ENCODE measurements at places on chromosomes 4 and X.

DNA sequence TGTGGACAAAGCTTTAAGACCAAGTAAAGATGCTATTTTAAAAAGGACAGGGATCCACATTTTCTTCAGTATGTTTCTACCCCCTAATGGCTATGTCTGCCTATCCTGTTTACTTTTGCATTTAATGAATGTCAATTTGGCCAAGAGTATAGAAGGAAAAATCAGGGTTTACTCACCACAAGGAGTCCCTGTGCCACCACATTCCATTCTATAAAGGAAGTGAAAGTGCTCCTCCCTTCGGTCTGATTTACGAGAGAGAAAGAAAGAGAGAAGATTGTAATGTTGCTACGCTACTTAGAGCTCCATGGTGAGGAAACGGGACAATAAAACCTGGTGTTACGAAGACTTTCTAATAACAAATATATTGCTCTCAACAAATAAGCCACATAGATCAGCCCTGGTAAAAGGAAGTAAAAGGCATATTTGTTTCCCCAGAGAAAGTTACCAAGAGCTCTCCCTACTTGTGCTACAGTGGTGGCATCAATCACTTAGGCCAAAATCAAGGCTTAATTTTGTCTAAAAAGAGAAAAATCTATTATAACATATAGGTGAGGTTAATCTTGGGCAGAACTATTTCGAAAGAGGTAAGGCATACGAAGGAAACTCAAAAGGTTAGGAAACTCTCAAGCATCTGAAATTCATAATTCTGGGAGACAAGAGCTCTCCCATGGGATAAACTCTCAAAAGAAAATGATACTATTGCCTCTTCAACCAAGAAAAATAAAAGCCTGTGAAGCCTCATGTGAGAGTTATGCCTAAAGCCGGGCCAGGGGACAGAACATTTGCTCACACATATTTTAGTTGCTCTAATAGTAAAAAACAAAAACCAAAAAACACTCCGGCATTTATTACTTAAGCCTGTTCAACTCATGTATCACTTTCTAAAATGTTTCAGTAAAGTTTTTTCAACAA lies 29.5 kb downstream of the TAPT1 start:
- no peak for DNase-seq

DNA sequence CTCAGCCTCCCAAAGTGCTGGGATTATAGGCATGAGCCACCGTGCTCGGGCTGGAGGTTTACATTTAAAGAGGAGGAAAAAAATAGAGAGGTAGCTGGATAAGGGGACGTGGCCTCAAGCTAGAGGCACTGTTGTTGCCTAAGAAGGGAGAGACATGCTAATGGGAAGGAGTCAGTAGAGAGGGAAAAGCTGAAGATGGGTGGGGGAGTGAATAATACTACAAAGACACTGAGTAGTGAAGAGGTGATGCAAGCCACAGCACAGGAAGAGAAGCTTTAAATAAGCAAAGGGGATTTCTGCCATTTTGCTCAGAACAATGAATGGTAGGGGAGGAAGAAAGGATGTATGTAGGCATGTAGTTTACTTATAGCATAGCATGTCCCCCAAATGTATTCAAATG lies 11.5 kb upstream of the AP1S2 start:
- DNase-seq, result no peak

- DNase-seq, result no peak
Measured at GRCh38 chrX:22110729-22111494, 78.8 kb downstream of the PHEX start.

DNA sequence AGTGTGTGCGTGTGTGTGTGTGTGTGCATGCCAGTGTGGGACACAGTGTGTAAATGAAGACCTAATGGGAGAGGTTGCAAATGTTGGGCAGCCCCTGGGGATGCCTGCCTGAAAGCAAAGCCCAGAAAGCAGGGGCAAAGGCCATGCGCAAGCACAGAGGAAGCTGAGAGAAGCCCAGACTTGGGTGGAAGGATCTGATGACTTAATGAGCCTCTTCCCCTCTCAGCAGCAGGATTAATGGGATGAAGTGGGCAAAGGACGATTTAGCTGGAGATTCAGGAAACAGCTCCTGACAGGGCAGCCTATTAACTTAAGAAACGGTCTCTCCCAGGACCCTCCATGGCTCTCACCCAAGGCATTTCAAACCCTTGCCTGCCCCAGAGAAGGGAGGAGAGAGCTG lies 107.3 kb downstream of the EFNB1 start:
- no peak for DNase-seq

DNA sequence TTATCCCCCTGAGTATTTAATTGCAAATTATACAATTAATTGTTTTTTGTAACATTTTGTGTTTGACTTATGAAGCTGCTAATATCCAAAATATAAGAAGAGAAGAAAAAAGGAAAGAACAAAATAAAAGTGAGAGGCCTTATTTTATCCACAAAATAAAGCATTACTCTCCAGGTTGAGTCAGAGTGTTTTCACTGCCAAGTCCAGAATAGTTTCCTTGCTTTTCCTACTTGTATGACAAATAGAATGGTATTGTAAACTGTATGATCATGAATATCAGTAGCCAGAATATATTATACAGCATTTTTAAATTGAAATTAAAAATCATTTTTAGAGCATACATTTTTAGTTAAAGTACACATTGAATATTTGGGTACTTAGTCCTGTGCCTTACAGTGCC lies 237.8 kb downstream of the NDST4 start:
- no peak for DNase-seq

- no peak for DNase-seq
Measured at GRCh38 chrX:39898147-39898546, 199.6 kb downstream of the BCOR start.

- DNase-seq, result no peak
Measured at GRCh38 chr4:25953740-25954139, 39.7 kb downstream of the SMIM20 start.

DNA sequence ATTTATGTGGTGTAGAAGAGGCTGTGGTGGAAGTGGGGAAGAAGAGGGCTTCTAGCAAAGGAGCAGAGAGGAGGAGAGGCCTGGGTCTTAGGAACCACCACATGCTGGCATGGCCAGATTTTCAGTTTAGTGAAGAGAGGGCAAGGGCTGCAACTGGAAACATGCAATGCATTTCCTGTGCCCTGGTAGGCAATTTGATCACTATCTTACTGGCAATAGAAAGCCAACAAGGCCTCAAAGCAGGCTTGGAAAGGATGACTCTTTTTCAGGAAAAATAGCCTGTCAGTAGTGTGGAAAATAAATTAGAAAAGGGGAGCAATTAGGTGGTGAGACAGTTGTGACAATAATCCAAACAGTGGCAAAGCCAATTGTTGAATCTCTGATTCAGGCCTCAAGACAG lies 501.9 kb upstream of the ZFP42 start:
- no peak for DNase-seq

- no peak for DNase-seq
Measured at GRCh38 chr4:54228961-54229501, at the start of gene PDGFRA. TSS of gene PDGFRA (plus strand) at chr4:54229293. CDS start at chr4:54258769, 29,476 bp downstream.

DNA sequence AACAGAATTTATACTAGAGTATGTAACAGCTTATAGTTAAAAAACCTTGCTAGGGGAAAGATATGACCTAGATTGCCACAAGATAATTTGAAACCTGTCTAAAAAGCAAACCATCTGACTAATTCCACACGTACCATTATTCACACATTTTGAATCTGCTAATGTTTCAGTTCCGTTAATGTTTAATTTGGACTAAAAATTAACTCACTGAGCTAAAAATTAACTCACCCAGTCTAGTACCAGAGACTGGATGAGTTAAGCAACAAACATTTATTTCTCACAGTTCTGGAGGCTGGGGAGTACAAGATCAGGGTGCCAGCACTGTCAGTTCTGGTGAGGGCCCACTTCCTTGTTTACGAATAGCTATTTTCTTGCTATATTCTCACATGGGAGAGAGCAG lies 231.5 kb upstream of the DIAPH2 start:
- no peak for DNase-seq

DNA sequence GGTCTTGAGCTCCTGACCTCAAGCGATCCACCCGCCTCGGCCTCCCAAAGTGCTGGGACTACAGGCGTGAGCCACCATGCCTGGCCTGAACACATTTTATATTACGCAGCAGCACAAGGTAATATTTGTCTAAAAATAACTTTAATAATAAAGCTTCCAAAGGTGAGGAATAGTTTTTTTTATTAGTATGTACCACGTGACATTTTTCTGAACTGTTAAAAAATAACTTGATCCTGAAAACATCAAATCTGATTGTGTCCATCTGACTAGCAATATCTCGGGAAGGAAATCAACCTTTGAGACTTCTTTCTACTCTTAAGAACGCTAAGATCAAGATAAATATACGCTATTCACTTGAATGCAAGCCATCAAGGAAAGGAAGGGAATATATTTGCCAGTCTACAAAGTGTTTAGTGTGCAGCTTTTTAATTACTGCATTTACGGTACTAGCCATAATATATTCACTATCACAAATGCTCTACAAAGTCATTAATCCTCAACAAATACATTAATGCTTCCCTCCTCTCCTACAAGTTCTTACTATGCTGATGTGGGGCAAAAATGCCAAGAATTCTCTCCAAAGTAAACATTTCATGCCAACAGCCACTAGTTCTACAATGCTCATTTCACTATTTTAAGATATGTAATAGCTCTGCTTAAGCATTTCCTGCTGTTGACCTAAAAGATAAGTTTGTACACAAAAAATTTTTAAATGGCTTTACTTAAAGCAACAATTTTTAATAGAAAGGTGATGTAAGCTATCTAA lies 143.6 kb downstream of the APBB2 start:
- DNase-seq, result no peak

DNA sequence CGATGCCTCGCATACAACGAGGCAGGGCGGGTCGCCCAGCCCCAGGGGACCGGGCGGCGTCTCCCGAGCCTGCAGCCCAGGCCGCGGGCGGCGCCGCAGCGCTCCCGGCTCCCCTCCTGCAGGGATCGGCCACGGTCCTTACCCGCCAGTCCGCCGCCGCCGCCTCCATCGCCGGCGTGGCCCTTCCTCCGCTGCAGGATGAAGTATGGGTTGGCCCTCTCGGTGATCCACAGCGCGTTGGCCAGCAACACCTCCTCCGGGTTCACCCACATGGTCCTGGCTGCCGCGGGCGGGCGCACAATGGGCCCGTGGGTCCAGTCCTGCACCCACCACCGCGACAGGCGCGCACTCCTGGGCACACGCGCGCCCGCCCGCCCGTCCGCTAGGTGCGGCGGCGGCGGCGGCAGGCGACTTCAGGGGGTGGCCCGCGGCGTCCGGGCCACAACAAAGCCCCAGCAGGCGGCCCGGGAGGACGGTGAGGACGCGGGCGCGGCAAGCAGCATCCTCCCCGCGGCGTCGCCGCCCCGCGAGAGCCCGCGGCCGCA lies 339 bp downstream of the TBC1D9 start:
- no peak for DNase-seq

GRCh38 chrX:69501429-69501828 lies 2.7 kb upstream of the NALF2 start:
- no peak for DNase-seq

DNA sequence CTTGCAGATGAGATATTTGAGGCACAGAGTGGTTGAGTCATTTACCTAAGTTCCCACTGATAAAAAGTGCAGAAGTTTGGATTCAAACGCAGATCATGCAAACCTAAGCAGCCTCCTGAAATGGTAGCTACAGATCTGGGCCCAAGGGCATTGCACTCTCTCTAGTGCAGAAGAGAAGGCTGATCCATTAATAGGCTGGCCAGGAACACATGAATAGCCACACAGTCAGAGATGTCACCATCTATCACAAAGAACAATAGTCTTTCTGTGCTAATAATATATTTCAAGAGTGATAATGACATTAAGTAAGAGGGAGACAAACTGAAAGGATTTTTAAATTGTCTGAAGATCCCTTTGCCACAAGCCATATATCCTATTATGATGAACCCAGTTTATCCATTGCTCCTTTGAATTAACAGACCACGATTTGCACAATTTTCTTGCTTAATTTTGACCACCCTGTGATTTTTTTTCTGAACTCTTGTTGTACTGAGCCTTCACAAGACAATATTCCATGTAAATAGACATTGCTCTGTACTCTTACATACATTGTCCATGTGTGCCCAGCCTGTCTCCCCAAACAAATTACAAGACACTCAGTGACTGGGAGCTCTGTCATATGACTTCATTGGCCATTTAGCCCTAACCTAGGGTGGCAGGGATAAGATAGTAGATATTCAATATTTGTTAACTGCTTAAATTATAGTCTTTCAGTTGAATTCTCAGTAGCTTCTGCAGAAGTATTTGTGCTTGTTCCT lies 112.4 kb upstream of the RBPJ start:
- no peak for DNase-seq

GRCh38 chr4:67685532-67685859 lies 15.5 kb downstream of the UBA6 start:
- DNase-seq, result no peak

GRCh38 chrX:149504226-149504914 lies 736 bp downstream of the IDS start:
- DNase-seq, result peak; percentile 76

DNA sequence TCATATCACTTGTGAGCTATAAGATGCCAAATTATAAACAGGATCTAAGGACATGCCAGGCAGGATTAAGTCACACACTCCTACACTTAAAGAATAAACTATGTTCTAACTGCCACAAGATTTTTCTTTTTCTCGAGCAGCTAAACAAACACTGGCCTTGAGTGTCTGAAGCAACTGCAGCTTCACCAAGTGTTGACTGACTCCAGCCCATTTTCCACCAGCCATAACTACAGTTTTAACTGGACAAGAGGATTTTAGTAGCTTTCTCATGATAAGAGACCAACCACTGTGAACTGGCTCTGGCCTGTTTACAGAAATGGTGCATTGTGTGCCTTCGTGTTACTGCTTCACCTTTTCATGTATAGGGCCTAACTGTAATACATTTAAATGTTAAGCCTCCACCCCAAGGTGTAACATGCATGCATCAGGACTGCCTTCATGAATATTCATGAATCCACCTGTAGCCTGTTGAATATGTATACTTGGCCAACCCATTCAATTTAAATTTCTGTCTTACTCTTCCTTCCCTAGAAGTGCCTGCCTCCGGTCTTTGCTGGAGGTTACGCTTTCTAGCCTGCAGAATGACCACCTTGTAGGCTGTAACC lies 10.8 kb downstream of the UCP1 start:
- DNase-seq, result no peak

DNA sequence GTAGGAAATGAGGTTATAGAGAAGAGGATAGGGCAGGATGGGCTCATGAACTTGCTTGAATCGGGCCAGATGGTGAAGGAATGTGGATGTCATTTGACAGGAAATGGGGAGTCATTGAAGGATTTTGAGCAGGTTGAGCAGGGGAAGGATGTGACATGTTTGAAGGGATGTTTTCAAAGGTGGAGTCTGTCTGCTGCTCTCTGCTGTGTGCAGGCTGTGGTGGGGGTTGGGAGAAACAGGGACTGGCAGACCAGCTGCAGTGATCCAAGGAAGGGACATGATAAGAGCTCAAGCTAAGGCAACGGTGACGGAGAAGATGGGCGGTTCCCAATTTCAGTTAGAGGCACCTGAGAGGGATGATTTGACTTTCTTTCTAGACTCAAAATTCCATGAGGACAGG lies 14.0 kb upstream of the XPNPEP2 start:
- peak; percentile 65 for DNase-seq

DNA sequence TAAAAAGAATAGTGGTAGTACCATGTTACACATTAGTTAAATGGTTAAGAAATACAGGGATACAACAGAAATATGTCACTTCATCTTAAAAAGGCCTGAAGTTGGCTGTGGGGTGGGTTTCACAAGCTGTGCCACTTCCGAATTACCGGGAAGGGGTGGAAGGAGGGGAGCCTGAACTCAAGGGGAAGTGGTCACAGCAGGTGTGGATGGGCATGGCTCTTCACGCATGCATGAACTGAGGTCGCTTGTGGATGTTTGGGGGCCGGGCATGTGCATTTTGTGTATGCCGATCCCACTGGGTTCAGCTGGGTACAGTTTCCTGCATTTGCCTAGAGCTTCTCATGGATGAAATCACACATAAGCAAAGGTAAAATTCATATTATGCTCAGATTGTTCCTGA lies 64.9 kb downstream of the CLCN4 start:
- no peak for DNase-seq

- DNase-seq, result no peak
Measured at GRCh38 chrX:79361192-79361870, 5.8 kb downstream of the ITM2A start.
